DMS79 treated with DMSO at 0.1 percent for 48 hours (cell line): ENCODE measurements at places on chromosomes 3 and 15.

DNA sequence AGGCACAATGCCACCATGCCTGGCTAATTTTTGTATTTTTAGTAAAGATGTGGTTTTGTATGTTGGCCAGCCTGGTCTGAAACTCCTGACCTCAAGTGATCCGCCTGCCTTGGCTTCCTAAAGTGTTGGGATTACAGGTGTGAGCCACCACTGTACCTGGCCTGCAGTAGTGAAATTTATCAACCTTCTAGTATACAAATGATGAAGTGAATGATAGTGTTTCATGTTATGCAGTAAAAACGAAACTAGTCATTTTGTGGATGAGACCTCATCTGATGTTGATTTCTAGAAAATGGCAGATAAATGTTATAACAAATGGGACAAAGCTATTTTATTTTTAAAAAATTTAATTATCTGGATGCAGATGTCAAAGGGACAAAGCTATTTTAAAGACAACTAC is 32.9 kb downstream of the NXPE3 start:
- DNase-seq: no peak

- no peak for DNase-seq
These were observed 108.0 kb downstream of the FBN1 start for GRCh38 chr15:48537271-48538113.

DNA sequence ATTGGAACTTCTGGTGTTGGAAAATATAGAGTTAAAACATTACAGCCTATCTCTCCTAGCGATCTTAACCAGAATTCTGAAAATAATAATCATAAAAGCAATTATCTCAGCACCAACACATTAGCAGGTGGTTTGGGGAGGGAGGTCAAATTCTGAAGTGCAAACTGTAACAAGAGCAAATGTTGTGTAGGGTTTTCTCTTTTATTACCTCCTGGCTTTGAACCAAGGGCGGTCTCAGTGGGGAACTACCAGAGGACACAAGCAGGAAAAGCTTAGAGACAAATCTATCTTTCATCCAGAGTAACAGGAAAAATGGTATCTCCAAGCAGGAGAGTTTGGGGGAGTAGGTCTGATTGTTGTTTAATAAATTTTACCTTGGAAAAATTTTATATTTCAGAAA is 5.5 kb upstream of the ARRDC4 start:
- DNase-seq: no peak

- no peak for DNase-seq
These were observed 959 bp downstream of the SFMBT1 start for GRCh38 chr3:53044711-53045517.

DNA sequence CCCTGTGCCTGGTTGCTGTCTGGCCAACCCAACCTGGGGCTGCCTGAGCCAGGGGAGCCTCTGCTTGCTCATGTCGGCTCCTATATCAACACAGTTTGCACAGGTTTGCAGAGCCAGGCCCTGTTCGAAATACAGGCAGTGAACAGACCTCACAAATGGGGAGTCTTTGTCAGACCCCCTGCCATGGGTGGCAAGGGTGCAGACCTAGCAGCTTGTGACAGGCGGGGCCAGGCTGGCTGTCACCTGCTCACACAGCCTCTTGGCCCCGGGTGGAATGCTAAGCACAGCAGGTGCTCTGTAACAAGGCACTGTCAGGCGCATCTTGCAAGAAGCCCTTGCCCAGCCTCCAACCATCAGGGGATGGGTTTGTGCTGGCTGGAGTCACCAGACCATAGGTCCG is 47.3 kb downstream of the BDH1 start:
- peak; percentile 49 for DNase-seq

DNA sequence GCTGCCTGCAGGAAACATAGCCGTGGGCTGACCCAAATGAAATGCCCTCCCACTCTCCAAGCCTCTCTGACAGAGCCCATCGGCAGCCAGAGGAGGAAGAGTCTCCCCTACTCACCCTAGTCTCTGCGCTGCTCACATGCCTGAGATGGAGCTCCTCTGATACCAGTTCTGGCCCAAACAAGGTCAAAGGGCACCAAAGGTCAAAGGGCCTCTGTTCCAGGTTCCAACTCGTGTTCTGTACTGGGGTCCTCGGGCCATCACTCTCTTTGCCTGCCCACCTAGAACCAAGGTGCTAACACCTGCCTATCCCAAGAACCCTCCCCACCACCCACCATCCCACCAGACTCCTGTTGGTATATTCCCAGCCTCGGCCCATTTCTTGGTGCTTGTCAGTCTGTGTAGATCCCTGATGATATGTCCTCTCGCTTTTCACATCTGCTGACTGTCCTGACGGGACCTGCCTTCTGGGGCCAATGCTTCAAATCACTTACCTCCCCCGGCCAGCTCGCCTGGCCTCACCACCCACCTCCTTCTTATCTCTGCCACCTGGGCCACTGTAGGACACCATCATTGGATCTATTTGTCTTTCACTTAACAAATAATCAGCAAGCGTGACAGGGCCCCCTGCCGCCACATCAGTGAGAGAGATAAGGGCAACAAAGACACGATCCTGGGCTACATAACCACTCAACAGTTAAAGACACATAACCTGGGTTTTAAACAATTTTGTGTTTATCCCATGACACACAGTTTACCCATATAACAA is 90.4 kb downstream of the SRGAP3 start:
- no peak for DNase-seq

GRCh38 chr15:31403606-31404005 is 77.0 kb downstream of the KLF13 start:
- DNase-seq: no peak

- no peak for DNase-seq
These were observed 6.9 kb upstream of the PLSCR2 start for GRCh38 chr3:146476094-146476740.

DNA sequence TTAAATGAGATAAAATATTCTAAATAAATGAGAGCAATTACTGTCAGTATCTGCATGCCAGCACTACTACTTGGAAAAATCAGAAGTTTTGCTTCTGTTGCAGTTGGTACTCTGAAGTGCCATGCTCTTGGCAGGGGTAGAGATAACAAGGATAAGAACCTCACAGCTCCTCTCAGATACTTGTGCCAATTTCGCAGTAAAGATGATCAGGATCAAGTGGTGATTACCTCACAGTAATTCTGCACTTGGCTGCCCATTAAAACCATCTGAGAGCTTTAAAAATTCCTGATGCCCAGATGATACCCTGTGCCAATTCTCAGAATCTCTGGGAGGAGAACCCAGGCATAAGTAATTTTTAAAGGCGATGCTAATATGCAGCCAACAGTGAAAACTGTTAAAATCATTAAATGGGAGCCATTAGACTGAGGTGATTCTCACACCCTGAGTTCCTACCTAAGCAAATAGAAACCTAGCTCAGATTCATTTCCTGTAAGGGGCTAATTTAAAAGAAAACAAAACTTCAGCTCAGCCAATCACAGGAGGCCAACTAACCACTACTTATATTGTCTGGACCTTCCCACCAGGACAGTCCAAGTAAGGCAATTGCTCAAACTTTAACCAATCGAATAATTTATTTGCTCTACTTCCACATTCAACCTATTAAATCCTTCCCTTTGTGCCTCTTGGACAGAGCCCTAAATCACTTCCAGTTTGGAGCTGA is 171.2 kb downstream of the KCNMB2 start:
- peak; percentile 19 for DNase-seq

GRCh38 chr15:36585774-36586173 is 6.3 kb downstream of the CDIN1 start:
- DNase-seq: no peak

DNA sequence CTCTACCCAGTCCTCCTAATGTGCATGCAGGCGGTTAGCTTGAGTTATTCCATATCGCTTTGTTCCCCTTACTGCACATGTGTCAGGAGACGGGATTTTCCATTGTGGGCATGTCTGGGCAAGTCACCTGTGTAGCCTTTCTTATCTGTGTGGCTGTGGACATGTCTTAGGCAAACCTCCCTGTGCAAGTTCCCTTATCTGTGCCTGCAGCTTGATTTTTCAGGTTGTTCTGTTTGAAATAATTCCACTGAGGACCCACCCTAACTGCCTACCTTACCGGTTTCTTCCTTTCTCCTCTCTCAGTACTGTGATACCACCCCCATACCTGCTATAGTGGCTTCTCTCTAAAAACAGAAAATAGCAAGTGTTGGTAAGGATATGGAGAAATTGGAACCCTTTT is 113.6 kb downstream of the NEO1 start:
- no peak for DNase-seq

DNA sequence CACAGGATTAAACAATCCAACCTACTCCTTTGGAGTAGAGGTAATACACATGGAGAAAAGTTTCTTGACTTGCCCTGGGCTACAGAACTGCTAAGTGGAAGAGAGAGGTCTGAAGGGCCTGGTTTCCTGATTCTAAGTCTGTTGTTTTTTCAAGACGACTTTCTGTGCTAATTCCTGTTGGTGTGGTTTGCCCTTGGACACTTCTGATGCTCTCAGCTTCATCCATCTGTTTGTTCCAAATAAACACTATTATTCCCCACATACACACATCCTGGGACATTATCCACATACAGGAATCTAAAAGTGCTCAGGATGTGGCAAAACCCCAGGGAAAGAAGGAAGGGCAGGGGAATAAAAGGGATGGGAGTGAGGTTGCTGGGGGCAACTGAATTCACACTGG is 393.5 kb upstream of the TBL1XR1 start:
- no peak for DNase-seq

- no peak for DNase-seq
These were observed 13.2 kb downstream of the PFKFB4 start for GRCh38 chr3:48543271-48543866.

DNA sequence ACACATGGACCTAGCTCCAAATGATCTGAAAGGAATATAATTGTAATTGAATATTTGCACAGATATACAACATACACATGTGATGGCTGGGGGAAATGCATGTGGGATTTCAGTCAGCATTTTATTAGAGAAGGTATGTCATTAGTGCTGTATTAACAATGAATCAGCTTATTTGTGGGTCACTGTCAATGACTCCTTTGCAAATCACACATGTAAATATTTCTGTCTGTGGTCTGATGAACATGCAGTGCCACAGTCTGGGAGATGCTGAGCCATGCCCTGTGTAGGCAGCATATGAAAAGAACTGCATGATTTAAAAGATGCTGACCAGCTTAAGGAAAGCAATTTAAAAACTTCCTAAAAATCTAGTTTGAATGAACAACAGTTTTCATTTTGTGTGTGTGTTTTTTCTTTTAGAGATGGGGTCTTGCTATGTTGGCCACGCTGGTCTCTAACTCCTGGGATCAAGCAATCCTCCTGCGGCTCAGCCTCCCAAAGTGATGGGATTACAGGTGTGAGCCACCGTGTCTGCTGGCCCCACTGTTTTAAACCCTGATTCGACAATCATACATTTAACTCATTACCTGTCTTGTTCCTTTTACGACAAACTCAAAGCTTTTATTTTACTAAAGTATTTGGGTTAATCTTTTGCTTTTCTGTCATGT is 803 bp upstream of the B3GNT5 start:
- no peak for DNase-seq

DNA sequence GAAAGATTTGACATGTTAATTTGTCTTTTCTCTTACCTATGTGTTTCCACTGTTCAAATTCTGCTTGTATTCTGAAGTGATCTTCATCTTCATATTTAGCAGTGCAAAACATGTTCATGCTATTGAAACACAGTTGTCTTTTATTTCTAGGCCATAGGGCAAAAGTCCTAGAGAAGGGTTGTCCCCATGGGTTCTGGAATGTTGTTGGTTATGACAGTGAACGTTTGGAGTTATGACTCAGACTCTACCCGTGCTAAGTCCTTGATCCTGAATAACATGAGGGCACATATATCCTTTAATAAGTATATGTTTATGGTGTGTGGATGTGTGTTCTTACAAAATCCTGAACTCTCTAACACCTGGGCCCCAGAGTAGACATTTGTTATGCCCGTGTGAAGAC is 23.0 kb upstream of the ARPP21 start:
- DNase-seq: no peak

DNA sequence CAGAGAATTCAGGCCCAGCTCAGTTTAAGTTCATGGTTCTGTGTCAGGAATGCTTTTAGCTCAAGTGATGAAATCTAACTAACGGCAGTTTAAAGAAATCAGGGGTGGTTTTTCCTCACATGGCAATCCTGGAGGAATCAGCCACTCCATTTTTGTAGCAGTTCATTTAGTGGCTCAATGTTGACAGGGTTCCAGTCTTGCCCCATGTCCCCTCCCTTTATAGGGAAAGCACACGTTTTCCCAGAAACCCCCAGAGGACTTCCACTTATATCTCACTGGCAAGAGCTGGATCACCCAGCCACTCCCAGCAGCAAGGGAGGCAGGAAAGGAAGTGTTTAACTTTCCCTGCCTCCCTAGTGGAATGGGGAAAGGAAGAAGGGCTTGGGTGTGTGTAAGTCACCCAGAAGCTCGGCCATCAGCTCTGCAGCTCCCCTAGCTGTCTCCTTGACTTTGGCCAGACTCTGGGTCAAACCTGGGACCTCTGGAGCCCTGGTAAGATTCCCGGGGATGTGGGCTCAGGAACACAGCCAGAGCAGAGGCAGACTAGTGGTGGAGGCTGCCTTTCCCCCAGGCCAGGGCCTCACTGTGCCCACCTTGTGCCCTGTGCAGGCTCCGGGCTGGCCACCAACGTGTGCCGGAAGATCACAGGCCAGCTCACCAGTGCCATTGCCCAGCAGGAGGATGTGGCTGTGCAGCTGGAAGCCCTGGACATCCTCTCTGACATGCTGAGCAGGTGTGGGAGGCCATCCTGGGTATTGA is 11.3 kb downstream of the CAND2 start:
- DNase-seq: no peak

- DNase-seq: no peak
These were observed 56.3 kb upstream of the CSPG5 start for GRCh38 chr3:47634996-47635395.

DNA sequence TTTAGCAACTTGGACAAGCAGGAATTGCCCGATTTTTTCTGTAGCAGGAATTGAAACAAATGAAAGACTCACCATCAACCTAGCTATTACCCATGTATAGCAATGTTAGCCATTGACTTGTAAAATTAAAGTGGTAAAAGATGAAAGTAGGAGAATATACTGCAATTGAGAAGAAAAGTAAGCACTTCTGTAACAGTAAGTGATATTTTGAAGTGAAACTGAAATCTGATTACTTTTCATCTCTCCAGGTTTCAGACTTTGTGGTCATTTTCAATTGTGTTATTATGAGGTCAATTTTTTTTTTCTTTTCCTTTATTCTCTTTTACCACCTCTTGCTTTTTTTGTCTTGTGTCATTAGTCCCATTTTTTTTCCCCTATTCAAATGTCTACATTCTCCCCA is 1078.2 kb downstream of the ZPLD1 start:
- no peak for DNase-seq

DNA sequence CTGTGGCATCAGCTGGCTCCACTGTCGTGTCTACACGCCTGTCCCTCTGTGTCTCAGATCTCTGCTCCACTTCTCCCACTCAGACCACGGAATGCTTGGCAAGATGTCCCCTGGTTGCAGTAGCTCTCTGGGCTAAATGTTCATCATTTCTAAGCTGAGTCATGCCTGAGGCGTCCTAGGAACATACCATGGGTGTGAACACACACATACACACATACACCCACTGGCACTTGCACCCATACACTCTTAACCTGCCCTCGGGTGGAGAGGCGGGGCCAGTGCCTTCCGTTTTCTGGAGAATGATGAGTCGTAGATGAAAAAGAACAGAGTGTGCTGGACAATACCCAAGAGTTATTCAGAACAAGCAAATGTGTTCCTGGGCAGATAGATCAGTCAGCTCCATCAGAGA is 72.4 kb downstream of the SENP2 start:
- DNase-seq: no peak
